Stimulated activated CD8-positive, alpha-beta memory T cell treated with anti-CD3 and anti-CD28 coated beads, Interleukin-12 subunit alpha, Interleukin-12 subunit beta, amount 100 ng/mL, for 1 hour (primary cell): ENCODE measurements at places on chromosomes 3 and 15.

GRCh38 chr3:73255609-73256029 lies 194.2 kb downstream of the EBLN2 start:
- no peak for DNase-seq

DNA sequence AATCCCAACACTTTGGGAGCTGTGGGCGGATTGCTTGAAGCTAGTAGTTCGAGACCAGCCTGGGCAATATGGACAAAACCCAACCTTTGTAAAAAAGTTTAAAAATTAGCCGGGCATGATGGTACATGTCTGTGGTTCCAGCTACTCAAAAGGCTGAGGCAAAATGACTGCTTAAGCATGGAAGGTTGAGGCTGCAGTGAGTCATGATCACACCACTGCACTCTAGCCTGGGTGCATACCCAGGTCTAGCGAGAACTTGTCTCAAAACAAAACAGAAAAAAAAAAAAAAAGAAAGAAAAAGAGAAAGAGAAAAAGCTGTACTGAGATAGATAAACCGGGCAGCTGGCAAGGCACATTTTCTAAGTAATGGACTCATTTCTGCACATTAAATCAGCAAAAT lies 10.6 kb downstream of the ARPP19 start:
- no peak for DNase-seq

GRCh38 chr3:47932421-47932820 lies 83.8 kb downstream of the MAP4 start:
- DNase-seq, result no peak

DNA sequence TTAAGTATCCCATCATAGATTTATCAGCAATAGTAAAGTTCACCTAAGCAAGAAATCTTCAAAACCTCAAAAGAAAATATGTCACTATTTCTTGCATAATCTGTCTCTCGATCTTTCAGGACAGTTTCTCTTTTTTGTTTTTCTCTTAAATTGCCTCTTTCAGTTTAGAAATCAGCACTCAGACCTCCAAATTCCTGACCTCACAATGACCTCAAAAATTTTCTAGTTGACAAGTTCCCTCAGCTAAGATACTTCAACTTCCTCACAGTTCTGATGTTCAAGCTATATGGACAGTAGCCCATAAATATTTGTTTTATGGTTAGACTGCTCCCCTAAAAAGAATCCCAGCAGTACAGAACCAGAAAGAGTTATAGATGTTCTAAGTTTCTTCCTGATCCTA lies 24.1 kb downstream of the SLC24A5 start:
- no peak for DNase-seq

DNA sequence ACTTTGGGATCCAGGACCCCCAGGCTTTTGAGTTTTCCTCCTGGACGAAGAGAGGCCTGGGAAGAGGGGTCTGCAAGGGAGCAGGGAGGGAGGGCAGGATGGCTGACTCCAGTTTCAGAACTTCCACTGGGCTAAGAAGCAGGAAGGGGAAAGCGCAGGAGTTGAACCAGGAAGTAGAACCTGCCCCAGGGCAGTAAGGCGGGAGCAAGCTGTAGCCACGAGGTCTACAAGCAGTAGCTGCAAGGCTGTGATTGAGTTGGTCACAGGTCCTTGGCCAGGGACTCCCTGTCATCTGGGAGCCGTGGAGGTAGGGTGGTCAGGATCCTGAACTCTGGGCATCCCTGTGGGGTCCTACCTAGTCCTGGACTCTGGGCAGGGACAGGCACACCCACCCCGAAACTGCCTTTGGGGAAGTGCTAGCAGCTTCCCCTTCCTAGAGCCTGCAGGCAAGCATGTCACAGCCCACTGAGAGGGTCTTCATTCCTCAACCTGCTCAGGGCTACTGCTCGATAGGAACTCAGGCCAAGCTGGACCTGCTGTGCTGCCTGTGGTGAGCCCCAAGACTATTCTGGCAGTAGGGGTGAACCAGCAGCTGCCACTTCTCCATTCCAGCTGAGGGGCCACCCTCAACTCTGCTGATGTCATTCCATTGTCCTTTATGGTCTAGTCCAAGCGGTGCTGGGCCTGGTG lies 5.8 kb upstream of the GNAI2 start:
- no peak for DNase-seq

- no peak for DNase-seq
Observed at GRCh38 chr15:45391746-45392583, 13.6 kb upstream of the GATM start.

DNA sequence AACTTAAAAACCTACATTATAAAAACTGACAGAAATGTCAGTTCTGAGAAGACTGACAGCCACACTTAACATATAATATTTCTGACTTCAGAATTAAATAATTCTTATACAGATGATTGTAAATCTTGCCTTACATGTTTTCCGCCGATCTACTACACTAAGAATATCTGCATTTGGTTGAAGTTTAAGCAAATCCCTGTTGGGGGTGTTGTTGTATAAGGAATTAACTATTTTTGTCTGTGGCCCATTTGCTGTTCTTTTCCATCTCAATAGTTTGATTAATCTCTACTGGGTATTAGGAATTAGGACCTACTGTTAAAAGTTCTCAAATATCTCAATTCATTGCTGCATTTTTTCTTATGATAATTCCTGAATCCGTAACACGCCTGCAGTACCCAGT lies 838.3 kb upstream of the ROBO1 start:
- no peak for DNase-seq

DNA sequence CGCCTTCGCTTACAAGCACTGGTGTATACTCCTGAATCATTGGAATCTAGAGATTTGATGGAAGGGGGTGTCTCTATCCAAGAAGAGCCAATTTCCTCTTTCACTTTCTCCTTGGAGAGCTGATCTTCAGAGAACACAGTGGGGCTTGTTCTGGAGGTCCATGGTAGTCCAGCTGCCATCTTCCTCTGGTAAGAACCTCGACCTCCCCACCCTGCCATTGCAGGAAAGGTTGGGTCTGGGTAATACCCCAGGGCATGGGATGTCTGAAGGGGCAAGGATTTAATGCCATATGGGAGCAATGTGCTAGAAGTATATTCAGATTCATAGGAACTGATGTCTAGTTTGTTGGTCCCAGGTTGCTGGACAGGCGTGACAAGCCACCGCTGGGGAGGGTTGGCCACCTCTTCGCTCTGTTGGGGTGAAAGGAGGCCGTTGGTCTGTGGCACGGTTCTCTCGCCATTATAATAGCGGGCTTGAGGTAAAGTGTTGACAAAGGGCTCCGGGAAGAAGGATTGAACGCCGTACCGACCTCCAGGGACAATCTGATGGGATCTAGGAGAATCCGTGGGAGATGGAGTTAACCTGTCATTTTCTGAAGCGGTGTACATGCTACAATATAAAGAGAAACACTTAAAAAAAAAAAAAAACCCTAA lies 4.8 kb downstream of the EOMES start:
- DNase-seq, result no peak

- no peak for DNase-seq
Observed at GRCh38 chr3:70734756-70735155, 422.3 kb upstream of the MDFIC2 start.

- no peak for DNase-seq
Observed at GRCh38 chr3:46927718-46928073, 48.8 kb downstream of the CCDC12 start.
